ENCODE measurements at places on chromosomes 1 and 21.

- no peak for DNase-seq
These were observed 45.7 kb downstream of the GALNT2 start for GRCh38 chr1:230112782-230113181.

DNA sequence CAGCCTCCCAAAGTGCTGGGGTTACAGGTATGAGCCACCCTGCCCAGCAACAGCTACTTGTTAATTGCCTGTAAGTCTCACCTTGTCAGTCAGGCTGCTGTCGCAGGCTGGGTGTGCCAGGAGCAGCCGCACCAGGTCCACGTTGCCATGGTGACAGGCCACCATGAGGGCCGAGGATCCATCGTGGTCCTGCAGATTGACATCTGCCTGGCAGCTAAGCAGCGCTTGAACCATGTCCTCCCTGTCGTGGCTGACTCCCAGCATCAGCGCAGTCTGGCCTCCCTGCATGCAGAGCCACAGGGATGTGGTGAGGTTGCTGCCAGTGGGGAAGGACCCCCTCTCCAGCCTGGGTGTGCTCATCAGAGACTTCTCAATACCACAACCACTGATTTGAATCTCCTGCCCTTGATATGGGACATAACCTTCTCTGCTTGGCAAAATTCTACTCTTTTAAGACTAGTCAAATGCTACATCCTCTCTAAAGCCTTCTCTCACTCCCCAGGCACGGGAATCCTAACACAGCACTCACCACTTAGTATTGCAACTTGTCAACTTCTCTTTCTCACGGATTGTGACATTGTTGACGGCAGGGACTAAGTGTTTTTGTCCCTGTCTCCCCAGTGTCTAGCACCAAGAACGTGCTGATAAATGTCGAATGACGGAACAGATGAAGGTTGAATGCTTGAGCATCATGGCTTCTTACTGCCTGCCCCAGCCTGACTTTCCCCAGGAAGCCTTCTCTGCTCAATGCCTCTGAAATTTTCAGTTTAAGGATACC lies 52.9 kb downstream of the L1TD1 start:
- no peak for DNase-seq

DNA sequence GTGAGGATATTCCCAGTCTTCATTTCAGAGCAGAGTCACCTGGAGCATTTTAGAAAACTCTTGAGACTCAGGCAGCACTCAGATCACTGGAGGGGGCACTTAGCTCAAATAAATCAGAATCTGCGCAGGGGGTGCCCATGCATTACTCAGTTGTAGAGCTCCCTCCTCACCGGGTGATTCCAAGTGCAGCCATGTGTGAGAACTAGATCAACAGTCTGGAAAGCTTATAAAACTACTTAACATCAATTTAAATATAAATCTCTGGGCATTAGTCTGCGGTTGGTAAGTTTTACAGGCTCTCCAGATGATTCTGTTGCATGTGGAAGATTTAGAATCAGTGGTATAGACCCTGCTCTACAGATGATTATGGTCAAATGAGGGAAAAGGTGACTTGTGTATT lies 128.6 kb downstream of the ST6GALNAC3 start:
- no peak for DNase-seq

DNA sequence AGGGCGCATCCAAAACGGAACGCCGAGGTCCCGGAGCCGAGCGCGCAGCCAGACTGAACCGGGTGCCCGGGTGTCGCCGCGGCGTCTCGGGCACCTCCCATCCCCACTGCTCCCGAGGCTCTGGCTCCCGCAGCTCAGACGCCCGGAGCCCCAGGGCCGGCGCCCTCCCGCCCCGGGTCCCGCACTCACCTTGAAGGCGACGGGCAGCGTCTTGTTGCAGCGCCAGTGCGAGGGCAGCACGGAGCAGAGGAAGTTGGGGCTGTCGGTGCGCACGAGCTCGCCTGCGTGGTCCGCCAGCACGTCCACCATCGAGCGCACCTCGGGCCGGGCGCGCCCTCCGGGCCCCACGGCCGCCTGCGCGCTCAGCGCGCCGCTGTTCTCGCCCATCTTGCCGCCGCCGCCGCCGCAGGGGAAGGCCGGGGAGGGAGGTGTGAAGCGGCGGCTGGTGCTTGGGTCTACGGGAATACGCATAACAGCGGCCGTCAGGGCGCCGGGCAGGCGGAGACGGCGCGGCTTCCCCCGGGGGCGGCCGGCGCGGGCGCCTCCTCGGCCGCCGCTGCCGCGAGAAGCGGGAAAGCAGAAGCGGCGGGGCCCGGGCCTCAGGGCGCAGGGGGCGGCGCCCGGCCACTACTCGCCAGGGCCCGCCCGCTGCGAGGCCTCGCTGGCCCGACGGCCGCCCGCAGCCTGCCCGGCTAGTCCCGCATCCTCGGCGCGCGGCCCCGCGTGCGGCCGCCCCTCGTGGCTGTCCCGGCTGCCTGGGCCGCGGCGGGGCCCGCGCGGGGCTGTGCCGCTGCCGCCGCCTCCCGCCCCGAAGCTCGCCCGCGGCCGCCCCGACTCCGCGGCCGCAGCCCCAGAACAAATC lies 447 bp downstream of the RUNX3 start:
- DNase-seq, result no peak

DNA sequence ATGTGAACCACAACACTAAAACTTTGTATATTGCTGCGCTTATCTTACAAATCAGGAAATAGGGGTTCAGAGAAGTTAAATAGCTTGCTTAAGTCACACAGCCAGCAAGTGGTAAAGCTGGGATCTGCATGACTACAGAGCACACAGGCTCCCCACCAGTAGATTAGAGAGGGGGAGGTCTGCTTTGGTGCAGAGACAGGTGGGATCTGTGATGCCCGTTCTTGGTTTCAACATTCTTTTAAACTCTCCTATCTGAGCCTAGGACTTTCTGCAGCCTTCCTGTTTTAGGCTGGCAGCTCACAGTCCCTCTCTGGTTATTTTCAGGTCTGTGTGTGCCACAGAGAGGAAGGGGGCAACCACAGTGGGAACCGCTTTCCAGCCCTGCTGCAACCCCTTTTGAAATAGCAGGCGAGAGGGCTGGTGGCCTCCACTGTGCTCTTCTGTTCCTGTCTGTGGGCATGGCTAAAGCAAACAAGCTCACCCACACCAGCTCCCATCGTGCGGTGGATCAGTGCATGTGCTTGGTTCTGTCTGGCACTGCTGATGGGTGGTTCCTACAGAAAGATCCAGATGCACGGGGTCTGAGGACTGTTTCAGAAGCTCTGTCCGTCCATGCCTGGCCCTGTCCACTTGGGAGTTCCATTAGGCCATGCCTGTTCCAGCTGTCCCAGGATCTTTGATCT lies 1.7 kb upstream of the IL6R start:
- no peak for DNase-seq

DNA sequence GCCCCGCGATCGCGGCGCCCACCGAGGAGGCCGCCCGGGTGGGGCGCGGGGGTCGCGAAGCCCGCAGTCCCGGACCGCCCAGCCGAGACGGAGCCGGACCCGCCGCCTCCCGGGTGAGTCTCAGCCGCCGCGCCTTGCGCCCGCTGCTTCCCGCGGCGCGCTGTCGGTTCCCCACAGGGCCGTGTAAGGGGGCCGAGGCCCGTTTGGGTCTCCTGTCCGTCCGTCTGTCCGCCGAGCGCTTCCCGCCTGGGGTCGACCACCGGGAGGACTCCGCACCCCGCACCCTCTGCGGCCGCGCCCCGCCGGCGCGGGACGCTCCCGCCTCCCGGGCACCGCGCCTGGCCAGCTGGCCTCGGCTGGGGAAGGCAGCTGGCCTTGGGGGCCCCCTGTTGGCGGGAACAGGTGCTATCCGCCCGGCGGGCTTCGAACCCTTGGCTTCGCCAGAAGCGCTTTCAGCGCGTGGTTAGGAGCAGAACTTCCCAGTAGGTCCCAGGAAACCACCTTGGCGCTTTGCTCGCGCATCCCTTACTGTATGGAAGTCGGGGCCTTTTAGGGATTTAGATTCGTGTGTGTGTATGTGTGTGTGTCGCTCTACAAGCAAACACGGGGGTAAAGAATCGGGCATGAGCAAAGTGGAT lies 414 bp downstream of the TMEM51 start:
- no peak for DNase-seq

GRCh38 chr1:40948741-40949443 lies 30.6 kb upstream of the CTPS1 start:
- DNase-seq, result no peak

DNA sequence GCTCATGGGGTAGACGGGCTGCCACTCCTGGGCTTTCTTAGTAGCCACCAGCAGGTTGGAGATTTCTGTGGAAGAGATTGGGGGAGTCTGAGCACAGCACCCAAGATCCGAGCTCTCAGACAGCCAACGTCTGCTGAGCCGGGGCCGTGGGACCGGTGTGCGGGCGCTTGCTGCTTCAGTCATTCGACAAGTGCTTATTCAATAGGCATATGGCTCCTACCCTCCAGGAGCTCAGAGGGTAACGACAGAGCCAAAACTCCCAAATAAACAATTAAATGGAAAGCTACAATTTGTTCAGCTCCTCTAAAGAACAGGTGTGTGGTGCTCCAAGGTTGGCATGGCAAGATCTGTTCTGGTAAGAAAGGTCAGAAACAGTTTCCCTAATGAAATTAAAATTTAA lies 106.0 kb downstream of the RAVER2 start:
- DNase-seq, result no peak

DNA sequence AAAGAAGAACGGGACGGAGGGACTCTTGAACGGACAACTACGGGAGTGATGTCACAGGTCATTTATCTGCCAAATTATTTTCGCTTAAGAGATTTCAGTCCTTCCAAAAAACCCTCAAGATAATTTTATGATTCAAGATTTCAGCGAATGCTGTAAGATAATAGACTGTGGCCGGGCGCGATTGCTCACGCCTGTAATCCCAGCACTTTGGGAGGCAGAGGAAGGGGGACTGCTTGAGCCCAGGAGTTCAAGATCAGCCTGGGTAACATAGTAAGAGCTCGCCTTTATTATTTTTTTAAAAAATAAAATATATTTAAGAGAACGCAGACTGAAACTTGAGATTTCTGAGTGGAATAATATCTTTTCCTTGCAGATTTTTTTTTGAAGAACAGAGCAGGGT lies 609 bp downstream of the RWDD2B start:
- DNase-seq, result no peak

- no peak for DNase-seq
These were observed 19.1 kb upstream of the MYOG start for GRCh38 chr1:203104789-203105390.

- DNase-seq, result no peak
These were observed 1.9 kb upstream of the COL8A2 start for GRCh38 chr1:36126797-36127500.

- no peak for DNase-seq
These were observed 1.6 kb upstream of the C1orf159 start for GRCh38 chr1:1117469-1117831.

- DNase-seq, result no peak
These were observed 3.5 kb downstream of the CD48 start for GRCh38 chr1:160708118-160708517.

DNA sequence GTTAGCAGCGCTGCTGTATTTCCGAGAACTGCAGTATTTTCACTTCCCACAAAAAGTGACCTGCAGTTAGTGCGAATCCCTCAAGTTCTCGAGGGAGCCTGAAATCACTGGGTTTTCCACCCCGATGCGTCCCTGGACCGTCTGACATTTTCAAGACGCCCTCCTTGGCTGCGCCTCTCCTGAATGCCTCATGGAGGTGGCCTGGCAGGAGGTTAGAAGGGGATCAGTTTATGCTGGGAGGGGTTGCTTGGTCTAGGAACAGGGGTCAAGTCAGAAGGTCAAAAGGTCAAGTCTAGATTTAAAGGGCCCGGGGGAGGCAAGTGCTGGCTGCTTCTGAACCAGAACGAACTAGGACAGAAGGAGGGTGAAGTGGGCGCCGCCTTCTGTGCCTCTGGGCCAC lies 176.8 kb downstream of the PRDM16 start:
- no peak for DNase-seq

DNA sequence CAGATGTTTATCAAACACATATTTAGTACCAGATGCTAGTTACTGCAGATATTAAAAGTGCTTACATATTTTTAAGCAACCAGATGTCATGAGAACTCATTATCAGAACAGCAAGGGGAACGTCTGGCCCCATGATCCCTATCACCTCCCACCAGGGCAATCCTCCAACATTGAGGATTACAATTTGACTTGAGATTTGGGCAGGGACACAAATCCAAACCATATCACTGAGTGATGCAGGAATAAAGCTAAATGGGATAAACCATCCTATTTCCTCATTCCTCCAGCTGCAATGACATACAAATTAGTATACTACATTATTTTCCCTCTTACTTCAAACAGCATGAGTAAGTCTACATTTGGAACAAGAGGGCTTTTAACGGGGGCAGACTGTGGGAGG lies 3.1 kb upstream of the KCNK2 start:
- no peak for DNase-seq

- no peak for DNase-seq
These were observed 266.2 kb downstream of the OLFM3 start for GRCh38 chr1:101730559-101730958.

GRCh38 chr1:58929671-58930325 lies 146.0 kb upstream of the JUN start:
- DNase-seq, result no peak

DNA sequence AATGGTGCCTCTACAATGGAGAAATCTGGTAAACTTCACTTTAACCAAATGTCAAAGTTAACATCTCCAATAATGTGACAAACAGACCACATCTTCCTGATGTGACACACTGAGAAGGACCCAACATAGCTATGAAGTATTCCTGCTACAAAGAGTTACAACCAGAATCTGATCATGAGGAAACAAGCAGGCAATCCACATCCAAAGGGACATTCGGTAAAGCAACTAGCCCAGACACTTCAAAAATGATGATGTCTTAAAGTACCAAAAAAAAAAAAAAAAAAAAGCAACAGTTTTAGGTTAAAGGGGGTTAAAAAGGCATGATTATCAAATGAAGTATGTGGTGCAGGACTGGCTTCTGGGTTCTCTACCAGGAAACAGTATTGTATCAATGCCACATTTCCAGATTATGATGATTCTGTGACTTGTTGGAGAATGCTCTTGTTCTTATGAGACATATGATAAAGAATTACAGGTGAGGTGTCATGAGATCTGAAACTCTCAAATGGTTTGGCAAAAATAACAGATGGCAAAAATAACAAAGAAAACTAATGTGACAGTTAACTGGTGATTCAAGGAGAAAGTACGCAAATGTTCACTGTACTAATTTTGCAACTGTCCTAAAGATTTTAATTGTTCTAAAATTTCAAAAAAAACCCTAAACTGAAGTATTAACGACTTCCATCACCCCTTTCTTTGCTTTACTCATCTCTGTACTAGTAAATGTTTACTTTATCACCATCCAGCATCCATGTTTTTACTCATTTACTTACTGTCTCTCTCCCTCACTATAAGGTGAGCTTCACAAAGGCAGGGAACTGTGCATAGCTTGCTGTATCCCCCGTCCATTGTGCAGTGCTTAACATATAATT lies 2.8 kb downstream of the CD58 start:
- no peak for DNase-seq

- no peak for DNase-seq
These were observed 79.6 kb downstream of the NEGR1 start for GRCh38 chr1:72202761-72203160.

DNA sequence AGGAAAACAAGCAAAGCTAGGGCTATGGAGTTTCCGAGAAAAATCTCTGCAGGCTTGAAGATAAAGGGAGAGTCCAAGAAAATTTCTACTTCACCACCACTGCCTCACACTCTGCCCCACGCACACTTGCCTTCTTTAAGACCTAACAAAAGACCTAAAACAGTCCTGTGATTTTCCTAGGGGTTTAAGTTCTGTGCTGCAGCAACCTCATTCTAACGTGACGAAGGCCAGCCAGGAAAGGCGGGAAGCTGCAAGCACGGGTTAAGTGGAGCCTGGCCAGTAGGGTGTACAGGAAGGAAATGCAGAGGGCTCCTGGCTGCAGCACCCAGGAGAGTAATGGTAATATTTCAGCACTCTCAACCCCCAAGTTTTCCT lies 1.5 kb downstream of the SPATA6 start:
- DNase-seq, result no peak

Data from cortex of kidney (tissue), 1 donor.